Naive thymus-derived CD4-positive, alpha-beta T cell (primary cell): ENCODE measurements at places on chromosomes 2 and 18.

GRCh38 chr18:72543357-72544055 is 636 bp downstream of the CBLN2 start:
- DNase-seq = no peak

GRCh38 chr2:15782009-15782751 is 158.2 kb upstream of the MYCN start:
- no peak for DNase-seq

- no peak for DNase-seq
These were observed 253.2 kb upstream of the EPC2 start for GRCh38 chr2:148391324-148391723.

DNA sequence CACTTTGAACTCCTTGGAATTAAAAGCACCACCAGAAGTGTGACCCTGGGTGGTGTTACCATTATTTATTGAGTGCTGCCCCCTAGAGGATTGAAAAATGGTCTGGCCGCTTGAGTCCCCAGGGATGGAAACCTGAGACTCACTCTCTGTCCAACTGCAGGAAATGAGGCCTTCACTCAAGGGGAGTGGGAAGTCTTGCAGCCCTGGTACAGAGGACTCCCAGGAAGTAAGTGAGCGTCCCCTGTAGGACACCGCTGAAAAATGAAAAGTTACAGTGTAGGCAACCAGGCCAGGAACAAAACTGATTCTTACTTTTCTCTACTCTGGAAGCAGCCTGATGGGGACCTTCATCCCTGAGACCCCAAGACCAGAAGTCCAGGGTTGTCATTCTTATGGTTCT is 2.2 kb upstream of the NRP2 start:
- DNase-seq = peak; percentile 35

DNA sequence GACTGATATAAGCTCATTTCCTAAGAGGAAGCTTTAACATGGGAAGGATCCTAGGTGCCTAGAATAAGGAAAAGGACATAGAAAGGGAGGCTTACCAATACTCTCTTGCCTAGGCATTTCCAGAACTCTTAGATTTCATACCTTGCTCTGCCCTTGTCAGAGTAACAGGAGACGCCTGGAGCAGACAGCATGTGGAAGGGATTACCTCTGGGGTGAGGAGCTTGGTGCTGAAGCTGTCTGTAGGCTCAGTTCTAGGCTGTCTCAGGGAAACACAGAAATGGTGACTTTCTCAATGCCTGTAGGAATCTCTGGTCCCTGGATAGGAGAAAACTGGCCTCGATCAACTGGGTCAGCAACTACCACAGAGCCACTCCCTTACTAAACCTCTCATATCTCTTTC is 150.0 kb downstream of the SLC4A3 start:
- DNase-seq = no peak

DNA sequence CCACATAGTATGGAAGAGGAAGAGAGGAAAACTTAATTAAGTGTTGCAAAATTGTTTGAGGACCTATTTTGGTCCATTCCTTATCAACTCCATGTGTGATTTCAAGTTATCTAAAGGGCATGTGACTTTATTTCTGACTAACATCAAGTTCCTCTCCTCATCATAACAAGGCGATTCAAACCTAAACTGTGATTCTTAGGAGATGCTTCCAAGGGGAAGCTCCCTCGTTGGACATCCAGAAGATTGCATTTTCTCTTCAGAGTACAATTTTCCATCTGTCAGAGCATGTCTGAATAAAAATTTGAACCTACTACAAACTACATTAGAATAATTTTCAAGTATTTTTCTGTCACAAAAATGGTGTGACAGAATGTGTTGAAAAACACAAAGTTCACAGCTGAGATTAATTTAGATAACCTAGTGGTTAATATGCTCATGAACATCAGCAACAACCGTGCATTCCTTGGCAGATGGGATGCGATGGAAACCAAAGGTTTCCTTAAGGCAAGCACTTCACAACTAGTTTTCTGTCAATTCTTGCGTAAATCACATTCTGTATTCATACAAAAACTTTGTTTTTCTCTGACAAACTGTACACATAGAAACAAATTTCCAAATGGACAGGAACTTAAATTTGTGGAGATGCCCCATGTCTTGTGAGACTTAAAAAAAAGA is 4.2 kb downstream of the SFT2D3 start:
- no peak for DNase-seq

DNA sequence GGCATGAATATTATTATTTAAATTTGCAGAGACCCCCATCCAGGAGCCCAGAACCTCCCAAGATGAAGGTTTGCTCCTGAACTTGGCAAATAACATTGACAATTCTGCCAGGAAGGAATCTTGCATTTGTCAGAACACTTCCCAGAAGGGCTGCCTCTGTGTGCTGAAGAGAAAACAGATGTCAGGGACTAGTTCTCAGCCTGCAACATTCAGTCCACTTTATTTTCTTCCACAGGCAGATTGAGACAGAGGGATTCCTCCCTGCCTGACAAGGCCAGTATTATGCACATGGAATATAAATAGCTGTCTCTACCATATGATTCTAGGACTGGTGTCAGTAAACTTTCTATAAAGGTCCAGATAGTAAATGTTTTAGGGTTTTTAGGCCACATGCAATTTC is 171.5 kb upstream of the SIX2 start:
- no peak for DNase-seq

DNA sequence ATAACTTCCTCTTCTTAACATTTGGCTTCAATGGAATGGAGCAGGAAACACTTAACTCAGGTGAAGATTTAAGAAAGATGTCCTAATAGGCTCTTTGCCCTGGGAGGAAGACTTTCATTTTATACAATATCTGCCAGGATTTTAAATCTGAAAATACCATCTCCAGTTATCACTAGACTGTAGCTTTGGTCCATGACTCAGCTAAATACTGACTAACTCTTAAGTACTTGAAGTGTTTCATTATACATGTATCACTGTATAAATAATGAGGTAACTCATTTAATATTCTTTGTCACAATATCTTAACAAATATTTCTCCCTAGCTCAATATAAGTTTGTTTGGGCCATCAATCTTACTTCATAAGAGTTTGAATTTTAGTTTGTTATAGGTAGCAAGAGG is 34.7 kb downstream of the RBKS start:
- DNase-seq = no peak

GRCh38 chr2:56444339-56444738 is 260.5 kb downstream of the CCDC85A start:
- DNase-seq = no peak

DNA sequence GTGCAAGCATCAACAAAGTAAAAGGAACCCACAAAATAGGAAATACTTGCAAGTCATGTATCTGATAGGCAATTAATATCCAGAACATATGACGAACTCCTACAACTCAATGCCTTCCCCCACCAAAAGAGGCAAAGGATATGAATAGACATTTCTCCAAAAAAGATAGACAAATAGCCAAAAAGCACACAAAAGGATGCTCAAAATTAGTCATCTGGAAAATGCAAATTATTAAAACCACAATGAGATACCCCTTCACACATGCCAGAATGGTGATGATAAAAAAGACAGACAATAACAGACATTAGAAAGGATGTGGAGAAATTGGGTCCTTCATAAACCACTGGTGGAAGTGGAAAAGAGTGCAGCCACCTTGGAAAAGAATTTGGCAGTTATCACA is 76.4 kb downstream of the RIF1 start:
- DNase-seq = no peak

GRCh38 chr2:112588611-112589045 is 4.2 kb downstream of the CHCHD5 start:
- no peak for DNase-seq

GRCh38 chr2:88400037-88400767 is 52.3 kb downstream of the FOXI3 start:
- no peak for DNase-seq

DNA sequence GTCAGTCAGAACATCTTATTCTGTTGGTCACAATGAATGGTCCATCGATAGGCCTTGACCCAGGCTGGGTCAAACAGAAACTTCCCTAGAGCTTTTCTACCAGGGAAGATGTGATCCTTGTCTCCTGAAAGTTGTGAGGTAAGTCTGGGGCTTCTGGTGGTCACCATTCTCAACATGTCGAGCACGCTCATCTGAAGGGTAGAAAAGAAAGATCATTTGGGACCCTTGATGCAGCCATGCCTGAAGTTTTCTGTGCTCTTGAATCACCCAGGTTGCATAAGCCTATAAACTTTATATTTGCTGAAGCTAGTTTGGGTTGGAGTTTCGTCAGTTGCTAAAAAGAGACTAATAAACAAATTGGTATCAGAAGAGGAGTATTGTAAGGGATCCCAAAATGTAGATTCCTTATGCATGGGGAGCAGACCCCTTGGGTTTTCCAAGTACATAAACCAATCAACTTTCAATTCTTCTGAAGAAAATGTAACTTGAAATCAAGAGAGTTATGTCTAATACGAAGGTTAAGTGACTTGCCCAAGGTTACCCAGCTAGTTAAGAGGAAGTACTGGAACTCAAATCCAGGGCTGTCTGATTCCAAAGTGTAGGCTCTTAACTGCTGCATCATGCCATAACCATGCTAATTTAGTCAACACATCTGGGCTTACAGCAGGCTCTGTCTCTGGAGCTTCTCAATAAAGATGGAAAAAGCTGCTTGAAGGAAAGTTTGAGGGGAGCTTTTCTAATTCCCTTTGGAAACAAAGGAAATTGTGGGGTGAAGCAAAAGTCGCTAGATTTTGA is 23.2 kb downstream of the TMEM17 start:
- no peak for DNase-seq

DNA sequence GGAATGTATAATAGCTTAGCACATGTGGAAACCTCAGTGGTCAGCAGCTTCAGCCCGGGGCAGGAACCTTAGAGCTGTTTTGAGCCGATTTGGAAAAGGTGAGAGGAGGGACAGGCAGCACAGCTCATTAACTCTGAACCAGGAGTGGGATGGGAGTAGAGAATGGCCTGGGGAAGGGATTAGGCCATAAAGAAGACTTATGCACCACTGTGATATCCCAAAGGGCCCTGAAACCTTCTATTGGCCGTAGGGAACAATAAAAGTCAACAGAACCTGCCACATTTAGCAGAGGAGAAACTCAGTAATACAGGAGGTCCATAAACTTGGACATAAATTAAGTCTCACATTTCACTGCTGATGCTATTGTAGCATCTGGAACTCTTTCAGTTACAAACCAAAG is 124.2 kb upstream of the REV1 start:
- no peak for DNase-seq

DNA sequence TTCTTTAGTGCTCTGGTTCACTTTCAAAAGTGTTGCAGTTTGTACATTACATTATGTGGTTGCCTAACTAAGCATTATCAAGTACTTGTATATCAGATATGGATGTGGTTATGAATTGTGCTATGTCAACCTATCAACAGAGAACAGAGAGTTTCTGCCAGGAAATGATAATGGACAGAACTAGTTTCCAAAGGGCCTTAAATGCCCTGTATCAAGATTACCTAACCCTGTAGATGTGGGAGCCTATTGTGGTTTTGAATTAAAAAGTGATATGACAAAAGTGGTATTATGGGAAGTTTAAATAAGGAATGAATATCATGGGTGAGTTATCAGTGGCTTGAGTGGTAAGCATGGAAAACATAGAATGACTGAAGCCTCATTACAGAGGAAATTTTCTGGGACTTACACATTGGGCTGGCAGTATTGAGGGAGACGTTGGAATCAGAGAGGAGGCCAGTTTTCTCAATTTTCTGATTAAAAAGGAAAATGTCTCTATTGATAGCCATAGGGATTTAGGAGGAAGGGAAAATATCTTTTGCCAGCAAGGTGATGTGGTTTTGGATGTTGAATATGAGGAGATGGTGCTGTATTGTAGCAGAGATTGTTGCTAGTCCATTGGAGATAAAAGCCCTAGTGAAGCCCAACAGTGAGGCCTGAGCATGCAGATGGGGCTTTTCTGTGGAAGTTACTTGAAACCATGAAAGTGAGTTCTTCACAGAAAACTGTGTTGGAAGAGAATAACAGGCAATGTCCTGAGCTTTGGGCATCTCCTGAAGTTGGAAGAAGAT is 140.7 kb downstream of the TTC27 start:
- DNase-seq = no peak

DNA sequence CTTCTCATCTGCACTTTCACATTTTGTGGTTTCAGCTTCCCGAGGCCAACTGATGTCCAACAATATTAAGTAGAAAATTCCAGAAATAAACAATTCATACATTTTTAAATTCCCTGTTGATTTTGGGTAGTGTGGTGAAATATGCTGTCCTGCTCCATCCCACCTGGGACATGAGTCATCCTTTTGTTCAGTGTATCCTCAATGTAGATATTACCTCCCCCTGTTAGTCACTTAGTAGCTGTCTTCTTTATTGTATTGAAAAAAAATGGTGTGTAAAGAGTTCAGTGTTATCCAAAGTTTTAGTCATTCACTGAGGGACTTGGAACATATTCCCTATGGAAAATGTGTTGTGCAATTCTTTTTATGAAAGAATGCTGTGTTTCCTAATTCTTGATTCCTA is 348.1 kb downstream of the SOCS6 start:
- DNase-seq = no peak

GRCh38 chr2:38515155-38516074 is 87.3 kb downstream of the HNRNPLL start:
- DNase-seq = no peak

DNA sequence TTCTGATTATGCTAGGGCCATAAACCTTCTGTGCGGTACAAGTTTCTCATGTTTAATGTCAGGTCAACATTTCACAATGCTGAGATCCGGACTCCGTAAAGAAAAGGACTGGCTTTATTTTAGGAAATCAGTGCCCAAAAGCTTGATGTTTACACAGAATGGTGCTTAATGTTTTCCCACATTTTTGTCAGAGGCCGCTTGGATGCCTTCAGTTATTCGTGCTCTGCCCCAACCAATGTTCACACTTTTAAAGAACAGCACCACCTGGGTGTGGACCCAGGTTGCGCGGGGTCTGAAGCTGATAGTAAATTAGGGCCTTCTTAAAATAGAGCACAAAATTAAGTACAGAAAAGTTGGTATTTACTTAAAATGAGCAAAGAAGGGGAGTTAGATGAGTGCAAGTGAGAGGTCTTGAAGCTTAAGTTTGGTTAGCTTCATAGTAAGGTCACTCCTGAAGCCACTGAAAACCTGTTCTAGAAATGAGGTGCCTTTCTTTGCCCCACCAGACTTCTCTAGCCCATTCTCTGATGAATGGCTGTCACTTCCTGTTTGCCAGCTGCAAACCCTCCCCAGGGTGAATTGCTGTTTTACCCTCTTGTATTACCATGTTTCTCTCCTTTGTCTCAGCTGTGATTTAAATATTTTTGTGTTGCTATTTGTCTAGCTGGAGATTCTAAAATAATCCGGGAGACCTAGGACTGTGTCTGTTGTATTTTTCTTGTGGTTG is 20.5 kb downstream of the SLC3A1 start:
- DNase-seq = no peak
